ENCODE measurements at places on chromosomes 1 and 21.

DNA sequence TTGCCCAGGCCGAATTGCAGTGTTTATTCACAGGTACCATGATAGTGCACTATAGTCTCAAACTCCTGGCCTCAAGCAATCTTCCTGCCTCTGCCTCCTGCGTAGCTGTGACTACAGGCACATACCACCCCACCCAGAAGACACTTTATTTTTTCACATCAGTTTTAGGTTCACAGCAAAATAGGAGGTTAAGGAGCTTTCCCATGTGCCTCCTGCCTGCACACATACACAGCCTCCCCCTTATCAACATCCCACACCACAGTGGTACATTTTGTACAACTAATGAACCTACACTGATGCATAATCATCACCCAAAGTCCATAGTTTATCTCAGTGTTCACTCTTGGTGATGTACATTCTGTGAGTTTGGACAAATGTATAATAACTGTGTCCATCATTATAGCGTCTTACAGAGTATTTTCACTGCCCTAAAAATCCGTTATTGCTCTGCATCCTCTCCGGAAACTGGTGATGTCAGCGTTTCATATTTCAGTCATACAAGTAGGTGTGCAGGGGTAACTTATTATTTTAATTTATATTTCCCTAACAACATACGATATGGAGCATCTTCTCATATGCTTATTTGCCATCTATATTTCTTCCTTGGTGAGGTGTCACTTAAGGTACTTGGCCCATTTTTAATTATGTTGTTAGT lies 23.2 kb downstream of the OR13G1 start:
- no peak for DNase-seq

- no peak for DNase-seq
These were observed 116.3 kb upstream of the C1orf21 start for GRCh38 chr1:184270556-184270955.

- no peak for DNase-seq
These were observed 77.4 kb upstream of the BMP8A start for GRCh38 chr1:39413902-39414528.

DNA sequence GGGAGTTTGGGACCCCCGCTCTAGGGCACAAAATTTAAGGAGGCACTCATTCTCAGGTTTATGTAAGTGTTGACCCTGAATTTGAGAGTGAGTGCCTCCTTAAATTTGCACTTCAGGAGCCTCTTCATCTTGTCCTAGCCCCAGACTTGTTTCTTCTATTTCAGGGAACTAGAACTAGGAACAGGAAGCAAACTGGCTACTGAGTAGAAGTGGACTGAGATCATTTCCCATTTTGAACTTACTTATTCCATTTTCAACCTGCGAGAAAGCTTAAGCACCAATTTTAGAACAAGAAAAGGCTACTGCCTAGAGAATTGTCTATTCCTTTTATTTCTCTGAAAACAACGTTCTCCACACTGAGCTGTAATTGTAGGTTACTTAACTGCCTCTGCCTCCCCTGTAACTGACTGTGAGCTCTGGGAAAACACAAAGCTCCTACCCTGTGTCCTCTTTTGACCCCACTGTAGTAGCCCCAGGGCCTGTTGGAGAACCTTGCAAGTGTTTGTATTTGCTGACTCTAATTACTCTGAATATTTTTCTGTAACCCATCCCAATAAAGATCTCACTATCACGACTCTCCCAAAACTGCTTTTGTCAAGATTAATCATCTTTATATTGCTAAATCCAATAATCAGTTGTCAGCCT lies 2.5 kb downstream of the PPT1 start:
- DNase-seq, result no peak

DNA sequence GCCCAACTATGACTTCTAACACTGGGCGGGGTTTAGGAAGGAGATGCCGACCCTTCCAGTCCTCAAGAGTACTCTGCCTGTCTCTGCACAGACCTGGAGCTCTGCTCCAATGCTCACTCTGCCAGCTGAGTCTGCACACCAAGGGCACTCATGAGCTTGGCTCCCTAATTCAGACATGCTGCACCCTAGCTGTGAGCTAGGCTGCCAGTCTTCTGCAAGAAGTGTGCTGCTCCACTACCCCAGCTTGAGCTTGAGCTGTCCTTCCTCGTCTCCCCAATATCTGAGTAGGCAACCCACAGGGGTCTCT lies 13.2 kb downstream of the TP53BP2 start:
- DNase-seq, result no peak

GRCh38 chr1:167278497-167278896 lies 57.8 kb downstream of the POU2F1 start:
- DNase-seq, result no peak

DNA sequence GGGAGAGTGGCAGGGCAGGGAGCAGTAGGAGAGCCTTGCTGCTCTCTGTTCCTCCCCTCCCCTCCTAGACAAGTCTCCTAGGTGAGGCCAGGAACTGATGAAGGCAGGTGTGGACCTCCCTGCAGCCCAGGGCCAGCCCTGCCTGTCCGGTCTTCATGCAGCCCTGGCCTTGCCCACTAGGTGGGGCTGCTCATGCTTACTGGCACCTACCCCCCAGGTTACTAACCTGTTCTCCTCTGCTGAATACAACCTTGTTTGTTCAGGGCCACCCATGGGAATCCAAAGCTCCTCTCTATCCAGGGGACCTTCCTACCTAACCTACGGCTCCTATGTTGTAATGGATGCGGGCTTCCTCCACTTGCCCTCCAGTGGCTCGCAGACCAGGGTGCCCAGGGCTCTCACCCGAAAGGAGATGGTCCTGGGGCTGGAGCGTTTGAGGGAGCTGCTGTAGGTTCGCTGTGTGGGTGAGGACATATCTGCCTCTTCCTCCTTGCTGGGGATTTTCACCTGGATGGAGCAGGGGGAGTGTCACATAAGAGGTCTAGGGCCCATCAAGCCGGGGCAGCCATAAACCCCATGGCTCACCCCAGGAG lies 7.9 kb upstream of the TNNT2 start:
- DNase-seq, result peak; percentile 76

GRCh38 chr1:27589441-27589840 lies 14.5 kb downstream of the AHDC1 start:
- DNase-seq, result no peak

DNA sequence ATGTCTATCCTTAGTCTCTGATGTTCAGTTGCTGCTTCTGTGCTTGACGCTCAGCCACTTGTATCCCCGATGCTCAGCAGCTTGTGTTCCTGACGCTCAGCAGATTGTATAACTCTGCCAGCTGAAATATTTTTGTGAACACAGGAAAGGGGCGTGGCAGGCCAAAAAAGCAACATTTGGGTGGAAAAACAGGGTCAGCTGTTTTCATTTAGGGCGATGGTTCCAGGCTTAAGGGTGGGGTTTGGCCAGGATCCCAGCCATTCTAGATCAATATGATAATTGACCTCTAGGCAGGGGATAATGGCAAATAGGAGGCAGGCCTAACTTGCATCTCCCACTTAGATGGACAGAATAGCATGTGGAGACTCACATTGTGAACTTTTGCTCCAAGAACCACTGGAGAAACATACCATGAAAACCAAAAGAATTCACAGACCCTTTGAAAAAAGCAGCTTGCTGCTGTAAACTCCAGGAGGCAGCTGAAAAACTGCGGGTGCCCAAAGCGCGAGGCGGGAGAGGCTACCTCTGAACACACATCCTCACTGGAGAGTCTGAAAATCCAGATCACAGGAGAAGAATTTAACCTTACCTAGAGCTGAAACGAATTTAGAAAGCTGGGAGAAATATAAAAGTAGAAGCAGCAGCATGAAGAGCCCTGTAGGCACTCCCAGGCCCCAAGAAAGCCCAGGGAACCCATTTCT lies 58.3 kb downstream of the ZNF648 start:
- DNase-seq, result no peak

- DNase-seq, result no peak
These were observed 31.3 kb downstream of the PTGFRN start for GRCh38 chr1:116940814-116941599.

DNA sequence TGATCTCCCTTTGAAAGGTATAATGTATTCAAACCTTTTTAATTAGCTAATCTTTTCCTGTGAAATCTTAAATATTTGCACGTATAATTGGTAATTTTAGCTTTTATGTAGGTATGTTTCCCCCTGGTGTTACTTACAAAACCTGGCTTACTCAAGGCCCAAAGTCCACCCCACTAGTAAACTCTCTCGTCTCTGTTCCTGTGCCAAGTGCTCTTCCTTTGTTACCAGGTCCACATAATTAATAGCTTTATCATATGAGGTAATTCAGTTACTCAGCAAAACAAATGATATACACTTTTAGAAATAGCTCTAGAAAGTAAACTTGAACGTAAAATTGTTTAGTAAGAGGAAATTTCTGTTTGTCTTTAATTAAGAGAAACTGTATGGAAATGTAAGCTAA lies 36.7 kb downstream of the NFIA start:
- no peak for DNase-seq

DNA sequence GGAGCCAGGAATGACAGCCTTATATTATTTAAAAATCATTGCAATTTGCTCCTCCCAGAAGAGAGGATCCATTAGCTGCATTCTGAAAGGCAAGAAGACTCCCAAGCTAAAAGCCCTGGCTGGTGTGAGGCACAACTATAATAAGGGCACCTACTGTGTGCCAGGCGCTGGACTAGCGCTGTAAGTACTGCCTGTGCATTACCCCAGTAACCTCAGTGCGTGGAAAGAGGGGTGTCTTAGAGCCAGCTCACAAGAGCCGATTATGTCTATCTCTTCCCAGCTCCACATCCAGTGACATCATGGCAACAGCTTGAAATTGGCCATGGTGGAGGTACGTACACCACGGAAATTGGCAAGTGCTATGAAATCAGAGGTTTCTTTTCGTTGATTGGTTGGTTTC lies 141.7 kb upstream of the IRF2BP2 start:
- no peak for DNase-seq

- no peak for DNase-seq
These were observed 12.9 kb downstream of the C8A start for GRCh38 chr1:56867491-56867890.

GRCh38 chr1:22137004-22137720 lies 5.7 kb downstream of the WNT4 start:
- DNase-seq, result no peak

DNA sequence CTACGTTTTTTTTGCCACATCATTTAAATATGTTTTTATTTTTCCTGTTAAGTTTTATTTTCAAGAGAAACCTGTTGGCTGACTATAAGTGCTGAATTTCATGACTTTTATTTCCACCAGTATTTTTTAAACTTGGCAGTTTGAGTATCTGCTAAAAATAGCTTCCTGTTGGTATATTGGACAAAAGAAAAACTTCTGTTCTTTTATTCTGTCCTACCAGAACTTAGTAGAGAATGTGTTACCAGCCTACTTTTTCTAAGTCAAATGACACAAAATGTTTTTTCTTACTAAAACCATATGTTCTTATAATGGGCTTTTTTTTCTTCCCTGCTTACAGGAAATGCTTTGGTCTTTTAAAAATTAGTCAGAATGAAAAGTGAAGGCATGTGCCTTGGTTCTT lies 7.6 kb downstream of the DR1 start:
- DNase-seq, result no peak

GRCh38 chr21:38159355-38159754 lies 97.4 kb upstream of the KCNJ15 start:
- DNase-seq, result peak; percentile 50

DNA sequence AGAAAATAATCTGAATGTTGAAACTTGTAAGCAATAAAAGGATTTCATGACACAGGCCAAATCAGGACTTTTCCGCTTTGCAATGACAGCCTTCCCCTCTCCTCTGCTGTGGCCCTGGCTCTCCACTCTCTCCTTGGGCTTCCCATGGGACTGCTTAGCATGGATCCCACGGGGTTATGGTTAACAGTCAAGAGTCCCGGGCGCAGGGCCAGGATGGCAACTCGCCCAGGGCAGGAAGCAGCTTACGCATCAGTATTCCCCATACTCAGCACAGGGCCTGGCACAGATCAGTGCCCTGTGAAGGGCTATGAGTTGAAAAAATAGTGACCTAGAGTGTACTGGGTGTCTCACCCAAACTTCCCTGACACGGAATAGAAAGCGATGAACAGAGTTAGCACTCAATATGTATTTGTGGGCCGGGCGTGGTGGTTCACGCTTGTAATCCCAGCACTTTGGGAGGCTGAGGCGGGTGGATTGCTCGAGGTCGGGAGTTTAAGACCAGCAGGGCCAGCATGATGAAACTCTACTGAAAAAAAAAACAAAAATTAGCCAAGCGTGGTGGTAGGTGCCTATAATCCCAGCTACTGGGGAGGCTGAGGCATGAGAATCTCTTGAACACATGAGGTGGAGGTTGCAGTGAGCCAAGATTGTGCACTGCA lies 29.1 kb upstream of the GRHL3 start:
- no peak for DNase-seq

- DNase-seq, result no peak
These were observed 145.5 kb downstream of the USP25 start for GRCh38 chr21:15875286-15875685.

GRCh38 chr1:103516693-103517092 lies 8.8 kb upstream of the RNPC3 start:
- DNase-seq, result no peak

GRCh38 chr21:37337831-37338230 lies 28.7 kb upstream of the DYRK1A start:
- no peak for DNase-seq

GRCh38 chr1:184482136-184482535 lies 95.3 kb downstream of the C1orf21 start:
- no peak for DNase-seq

DNA sequence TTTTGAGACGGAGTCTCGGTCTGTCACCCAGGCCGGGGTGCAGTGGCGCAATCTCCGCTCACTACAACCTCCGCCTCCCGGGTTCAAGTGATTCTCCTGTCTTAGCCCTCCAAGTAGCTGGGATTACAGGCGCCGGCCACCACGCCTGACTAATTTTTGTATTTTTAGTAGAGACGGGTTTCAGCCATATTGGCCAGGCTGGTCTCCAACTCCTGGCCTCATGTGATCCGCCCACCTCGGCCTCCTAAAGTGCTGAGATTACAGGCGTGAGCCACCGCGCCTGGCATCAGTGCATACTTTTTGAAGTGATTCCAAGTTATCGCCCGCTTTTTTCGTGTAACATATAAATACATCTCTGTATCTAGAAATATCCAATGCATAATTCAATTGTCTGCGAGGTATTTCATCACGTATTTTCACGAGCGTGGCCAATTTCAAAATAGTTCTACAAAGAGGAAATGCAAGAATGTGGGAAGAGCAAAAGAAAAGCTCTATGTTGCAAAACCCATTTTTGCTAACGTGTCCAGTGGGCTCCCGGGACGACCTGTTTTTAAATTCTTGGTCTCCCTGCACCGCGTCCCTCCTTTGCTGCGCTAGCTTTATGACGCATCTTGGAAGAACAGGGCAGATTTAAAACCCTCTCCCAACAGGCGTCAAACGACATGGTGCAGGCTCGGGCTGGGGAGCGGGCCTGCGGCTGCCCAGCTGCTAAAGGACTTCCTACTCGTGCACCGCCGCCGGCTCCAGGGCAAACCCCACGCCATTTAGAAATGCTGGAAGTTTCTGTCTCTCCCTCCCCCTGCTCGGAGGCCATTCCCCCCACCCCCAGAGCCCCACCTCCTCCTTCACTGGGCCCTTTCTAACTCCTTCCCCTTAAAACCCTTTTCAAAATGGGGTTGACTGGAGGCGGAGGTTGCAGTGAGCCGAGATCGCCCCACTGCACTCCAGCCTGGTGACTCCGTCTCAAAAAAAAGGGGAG lies 923 bp upstream of the IFNGR2 start:
- no peak for DNase-seq

GRCh38 chr21:29671728-29672127 lies 268.1 kb downstream of the GRIK1 start:
- no peak for DNase-seq

Measured in GM19239 (cell line).